Spleen (tissue), 13 donors: ENCODE measurements at places on chromosomes 1 and 21. TPM values are rescaled to one million over a fixed set of nuclear protein-coding genes. Genes with fewer than 3 reads are reported as not detected.

DNA sequence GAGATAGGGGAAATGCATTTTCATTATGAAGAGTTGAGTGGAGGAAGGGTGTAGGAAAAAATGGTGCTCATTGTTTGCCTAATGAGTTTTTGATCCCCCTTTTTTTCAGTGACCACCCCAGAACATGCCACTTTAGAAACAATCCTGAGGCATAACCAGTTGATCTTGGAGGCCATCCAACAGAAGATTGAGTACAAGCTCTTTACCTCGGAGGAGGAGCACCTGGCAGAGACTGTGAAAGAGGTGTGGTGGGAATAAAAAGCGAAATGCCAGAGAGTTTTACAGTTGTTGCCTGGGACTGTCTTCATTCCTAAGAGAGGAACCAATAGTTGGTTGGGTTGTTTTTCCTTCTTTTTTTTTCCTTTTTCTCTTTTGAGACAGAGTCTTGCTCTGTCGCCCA is 54.3 kb upstream of the EPHA8 start:
- H3K27me3 ChIP-seq = no peaks in the 10 kb centered on the region
- peaks cover 97% of the 10 kb centered on the region for H3K36me3 ChIP-seq
- H3K27ac ChIP-seq = no peak overlapping the region
- H3K4me3 ChIP-seq = no peak overlapping the region

- DNase-seq = no peak
- no peak overlapping the region for H3K27ac ChIP-seq
- no peaks in the 10 kb centered on the region for H3K27me3 ChIP-seq
- no peaks in the 10 kb centered on the region for H3K36me3 ChIP-seq
- no peak overlapping the region for H3K4me3 ChIP-seq
These were observed 11.2 kb downstream of the SPATA46 start for GRCh38 chr1:162365284-162366020.

DNA sequence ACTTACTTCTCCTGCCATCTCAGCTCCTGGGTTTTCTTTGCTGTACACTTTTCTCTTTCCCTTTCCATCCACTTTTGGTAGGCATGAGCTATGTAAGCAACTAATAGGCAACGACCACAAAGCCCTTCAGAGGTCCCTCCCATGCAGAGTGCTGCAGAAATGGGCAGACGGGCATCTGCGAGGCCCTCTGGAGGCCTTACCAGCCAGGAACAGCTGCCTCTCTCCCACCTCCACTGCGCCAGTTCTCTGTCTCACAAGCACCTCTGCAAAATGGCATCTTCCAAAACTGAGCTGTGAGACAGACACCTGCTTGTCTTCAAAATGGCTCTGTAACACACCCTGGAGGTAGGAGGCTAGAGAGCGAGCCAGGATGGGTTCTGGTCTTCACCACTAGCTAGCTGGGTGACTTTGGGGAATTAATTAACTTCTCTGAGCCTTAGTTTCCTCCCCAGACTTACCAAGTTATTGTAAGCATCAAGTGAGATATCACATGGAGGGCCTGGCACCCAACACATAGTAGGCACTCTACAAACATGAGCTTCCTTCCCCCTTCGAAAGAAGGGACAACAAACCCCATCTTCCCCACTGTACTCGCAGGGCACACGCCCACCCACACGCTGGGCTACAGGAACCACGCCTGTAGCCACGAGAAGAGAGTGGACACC is 62.0 kb downstream of the BCAR3 start:
- H3K36me3 ChIP-seq = no peaks in the 10 kb centered on the region
- no peak overlapping the region for H3K27ac ChIP-seq
- DNase-seq = no peak
- H3K4me1 ChIP-seq = peaks cover 36% of the 10 kb centered on the region
- H3K27me3 ChIP-seq = no peaks in the 10 kb centered on the region
- no peak overlapping the region for H3K4me3 ChIP-seq

The BTBD8 gene
- total RNA-seq = 3.7 TPM

The SELL gene
- 128 TPM for total RNA-seq

The CELA2A gene
- total RNA-seq = not detected

GRCh38 chr1:188367661-188368060 is 1538.9 kb downstream of the PLA2G4A start:
- no peak overlapping the region for H3K4me3 ChIP-seq
- no peaks in the 10 kb centered on the region for H3K36me3 ChIP-seq
- no peak for DNase-seq
- H3K27me3 ChIP-seq = no peaks in the 10 kb centered on the region

The HSD3B2 gene
- total RNA-seq = not detected

The CACHD1 gene
- total RNA-seq = 11.3 TPM

The S100A3 gene
- not detected for total RNA-seq

DNA sequence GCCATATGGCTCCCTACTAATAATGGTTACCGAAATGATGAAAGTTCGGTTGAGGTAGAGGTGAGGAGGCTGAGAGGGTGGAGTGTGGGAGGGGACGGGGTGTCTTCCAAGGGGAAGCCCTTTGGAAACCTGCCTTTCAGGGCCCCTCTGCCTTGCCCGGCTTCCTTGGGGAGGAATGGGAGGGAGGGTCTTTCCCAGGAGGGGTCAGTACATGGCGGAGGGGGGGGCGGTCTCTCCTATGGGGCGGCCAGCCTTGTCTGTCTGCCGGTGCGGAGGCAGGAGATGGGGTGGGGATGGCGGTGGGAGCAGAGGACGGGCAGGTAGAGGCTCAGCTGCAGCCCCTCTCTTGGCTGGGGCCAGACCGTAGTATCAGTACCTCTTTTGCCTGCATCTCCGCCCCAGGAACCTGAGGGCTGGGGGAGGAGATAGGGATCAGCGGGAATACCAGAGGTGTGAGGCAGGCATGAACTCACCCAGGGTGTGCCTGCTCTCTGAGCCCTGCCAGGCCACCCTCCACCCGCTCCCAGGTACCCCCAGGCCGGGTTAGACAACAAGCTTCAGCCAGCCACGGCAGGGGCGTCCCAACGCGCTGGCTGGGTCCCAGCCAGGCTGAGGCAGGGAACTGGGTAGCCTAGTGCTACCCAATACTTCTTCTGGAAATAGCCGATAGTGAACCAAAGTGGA is 79.4 kb upstream of the POU3F1 start:
- H3K27ac ChIP-seq = no peak overlapping the region
- H3K4me3 ChIP-seq = no peak overlapping the region
- no peaks in the 10 kb centered on the region for H3K27me3 ChIP-seq
- peak; percentile 46 for DNase-seq
- H3K4me1 ChIP-seq = no peaks in the 10 kb centered on the region

DNA sequence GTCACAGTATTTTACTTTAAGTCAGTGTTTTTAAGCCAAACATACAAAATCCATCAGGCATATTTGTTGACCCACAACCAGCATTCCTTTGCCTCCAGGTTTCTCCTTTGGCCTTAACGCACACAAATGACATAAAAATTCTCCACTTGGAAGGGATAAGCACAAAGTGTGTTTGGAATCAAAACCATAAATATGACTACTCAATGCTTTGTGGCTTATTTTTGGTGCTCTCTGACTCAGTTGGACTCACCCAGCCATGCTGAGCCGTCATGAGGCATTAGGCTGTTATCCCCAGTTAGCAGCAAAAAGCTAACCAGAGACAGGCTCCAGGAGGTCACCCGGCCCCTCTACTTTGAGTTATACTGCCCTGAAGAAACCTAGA is 948 bp downstream of the PRUNE1 start:
- peak overlapping the region; percentile 86 for H3K27ac ChIP-seq
- no peak for DNase-seq
- H3K36me3 ChIP-seq = no peaks in the 10 kb centered on the region
- H3K4me3 ChIP-seq = peak overlapping the region; percentile 56
- H3K4me1 ChIP-seq = peaks cover 90% of the 10 kb centered on the region
